ENCODE measurements at places on chromosomes 5 and 9.
A peak's percentile ranks its signal among the peaks of the same experiment; 100 is the strongest.

- DNase-seq: no peak
These were observed 79.5 kb downstream of the RIC1 start for GRCh38 chr9:5708414-5708813.

DNA sequence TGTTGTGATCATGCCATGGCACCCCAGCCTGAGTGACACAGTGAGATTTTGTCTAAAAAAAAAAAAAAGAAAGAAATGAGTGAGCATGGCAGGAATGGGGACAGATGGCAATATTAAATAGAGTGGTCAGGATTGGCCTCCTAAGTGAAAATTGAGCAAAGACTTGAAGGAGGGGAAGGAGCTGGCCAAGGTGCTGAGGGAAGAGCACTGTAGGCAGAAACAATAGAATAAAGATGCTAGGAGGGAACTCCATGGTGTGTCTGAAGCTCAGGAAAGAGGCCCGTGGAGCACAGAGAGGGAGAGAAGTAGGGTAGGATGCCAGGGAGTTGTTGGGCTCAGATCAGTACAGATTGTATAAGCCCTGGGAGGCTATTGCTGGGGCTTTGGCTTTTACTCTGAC is 64.4 kb upstream of the PCAT7 start:
- DNase-seq: peak; percentile 35

DNA sequence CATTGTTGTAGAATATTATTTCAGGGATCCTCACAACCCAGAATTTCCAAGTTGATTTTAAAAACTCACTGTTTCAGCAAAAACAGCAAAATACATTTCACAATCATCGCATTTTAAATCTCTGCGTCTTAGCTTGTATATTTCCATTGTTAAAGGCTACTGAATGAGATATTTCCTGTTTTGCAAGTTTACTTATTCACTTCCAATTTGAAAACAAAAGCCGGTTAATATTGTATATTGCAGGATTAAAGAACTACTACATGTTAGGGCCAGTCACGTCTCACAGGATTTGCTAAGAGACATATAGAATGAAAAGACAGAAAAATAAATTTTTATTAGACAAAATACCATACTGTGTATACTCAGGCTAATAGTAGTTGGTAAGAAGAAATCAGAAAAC is 395.9 kb upstream of the CDH9 start:
- no peak for DNase-seq

DNA sequence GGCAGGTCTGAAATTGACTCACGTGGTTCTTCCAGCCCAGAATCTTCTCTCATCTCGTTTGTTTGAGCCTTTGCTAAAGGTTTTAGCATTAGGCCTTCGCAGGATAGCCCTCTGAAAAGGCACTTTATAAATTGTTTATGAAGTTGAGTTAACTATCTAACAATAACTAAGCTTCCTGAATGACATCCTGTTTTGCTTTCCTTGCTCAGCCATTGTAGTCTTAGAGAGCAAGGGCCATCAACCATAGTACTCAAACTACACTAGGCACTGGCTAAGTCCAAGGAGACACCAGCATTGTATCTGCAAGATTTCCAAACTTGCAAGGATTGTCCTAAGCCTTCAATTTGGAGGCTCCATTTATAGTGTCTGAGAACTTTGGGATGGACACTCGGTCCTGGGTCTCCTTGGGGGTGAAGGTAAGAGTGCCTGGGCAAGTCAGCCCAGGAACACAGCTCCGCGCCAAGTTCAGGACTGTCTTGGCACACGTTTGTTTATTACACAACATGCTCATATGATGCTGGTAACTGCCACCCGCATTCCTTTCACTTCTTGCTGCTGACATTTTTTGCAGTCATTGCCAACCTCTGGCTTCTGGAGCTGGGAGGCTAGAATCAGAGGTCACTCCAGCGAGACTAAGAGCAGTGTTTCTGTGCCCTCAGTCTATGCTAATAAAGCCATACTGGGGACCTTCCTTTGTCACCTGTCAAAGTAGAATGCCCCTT is 151.1 kb downstream of the ESM1 start:
- peak; percentile 64 for DNase-seq

DNA sequence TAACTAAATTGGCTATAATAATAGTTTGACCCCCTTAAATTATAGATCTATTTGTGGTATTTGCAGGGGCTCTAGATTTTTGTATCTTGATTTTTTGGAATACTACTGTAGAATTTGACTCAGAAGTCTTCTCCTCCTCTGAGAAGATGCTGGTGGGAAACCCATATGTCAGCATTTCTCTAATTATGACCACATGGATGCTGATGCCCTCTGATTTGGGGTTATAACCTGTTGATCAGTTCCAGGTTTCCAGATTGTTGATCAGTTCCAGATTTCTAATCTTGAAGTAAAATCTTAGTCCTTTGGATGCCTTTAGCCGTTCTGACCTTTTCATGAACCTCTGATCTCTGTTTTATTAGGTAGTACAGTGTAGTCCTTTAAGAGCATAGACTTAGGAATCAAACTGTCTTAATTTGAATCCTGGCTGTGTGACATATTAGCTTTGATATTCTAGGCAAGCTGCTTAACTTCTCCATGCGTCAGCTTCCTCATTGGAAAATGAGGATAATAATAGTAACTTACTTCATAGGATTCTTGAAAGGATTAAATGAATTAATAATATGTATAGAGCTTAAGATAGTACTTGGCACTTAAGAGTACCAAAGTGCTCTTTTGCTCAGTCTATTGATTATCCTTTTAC is 8.1 kb downstream of the FSD1L start:
- no peak for DNase-seq

DNA sequence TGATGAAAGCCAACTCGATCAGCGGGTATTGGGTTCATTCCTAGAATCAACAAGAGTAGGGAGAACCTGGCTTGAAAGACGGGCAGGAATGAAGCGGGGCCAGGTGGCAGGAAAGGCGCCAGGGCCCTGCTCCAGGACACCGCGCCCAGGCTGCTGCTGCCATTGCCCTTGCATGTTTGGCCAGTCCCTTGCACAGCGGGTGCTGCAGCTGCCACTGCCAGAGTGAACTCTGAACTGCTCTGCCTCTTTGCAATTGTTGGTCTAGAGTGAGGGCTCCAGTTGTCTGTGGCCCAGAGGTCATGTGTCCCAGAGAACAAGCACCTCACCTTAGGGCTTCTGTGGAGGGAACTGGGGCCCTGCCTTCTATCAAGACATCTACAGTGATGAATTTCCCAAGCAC is 24.0 kb upstream of the CARTPT start:
- DNase-seq: no peak

DNA sequence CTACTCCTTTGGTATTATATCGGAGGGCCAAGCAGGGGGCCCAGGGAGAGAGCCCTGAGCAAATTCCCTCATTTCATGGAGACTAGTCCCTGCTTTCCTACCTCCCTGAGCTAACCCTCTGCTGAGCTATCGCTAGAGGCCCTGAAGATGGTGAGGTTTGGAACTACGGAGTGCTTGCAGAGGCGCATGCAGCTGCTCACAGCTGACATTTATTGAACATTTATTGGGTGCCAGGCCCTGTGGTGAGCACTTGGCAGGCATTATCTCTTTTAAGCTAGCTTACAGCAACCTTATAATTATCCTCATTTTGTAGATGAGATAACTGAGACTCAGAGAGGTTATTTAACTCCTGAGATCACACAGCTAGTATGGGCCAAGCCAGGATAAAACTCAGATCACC is 9.8 kb downstream of the FAT2 start:
- no peak for DNase-seq

DNA sequence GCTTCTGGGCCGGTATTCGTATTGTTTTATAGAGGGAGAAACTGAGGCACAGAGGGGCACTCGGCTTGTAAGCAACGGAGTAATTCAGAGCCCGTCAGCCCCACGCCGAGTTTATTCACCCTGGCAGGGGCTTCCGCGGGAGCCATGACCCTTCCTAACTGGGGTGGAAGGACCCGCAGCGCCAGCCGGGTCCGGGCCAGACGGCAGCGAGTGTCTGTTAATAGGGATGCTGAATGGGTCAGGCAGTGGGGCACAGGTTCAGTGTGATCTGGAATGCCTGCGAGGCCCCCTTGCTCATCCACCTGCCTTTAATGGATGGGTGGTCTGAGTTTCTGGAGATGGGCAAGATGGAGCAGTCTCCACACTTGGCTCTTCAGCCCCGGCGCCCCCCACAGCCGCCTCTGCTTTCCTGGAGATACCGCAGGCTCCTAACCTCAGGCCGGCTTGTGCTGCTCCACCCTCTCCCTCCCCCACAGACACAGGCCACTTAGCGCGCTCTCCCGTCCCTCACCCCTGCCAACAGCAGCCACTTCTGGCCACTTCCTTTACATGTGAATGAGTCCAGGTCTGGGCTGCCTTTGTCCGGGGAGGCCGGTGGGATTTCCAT is 147.1 kb downstream of the ERCC6L2 start:
- no peak for DNase-seq
